Stimulated activated CD4-positive, alpha-beta T cell treated with anti-CD3 and anti-CD28 coated beads, Interleukin-4, amount 100 ng/mL, for 4 hours (primary cell): ENCODE measurements at places on chromosomes 4 and X.

- no peak for DNase-seq
Observed at GRCh38 chrX:20315140-20315539, 48.4 kb upstream of the RPS6KA3 start.

- DNase-seq: no peak
Observed at GRCh38 chr4:67198727-67199126, 346.6 kb downstream of the CENPC start.

DNA sequence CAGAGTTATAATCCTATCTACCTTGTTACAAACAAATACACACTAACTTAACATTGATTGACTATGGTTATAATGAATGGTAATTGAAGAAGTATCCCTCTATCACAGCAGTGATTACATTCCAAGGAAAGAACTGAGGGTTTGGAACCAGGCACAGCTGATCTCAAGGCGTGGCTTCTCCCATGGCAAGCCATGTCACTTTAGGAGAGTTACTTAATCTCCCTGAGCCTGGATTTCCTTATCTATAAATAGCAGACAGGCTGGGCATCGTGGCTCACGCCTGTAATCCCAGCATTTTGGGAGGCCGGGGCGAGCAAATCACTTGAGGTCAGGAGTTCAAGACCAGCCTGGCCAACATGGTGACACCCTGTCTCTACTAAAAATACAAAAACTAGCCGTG lies 25.6 kb downstream of the SORBS2 start:
- DNase-seq: no peak

DNA sequence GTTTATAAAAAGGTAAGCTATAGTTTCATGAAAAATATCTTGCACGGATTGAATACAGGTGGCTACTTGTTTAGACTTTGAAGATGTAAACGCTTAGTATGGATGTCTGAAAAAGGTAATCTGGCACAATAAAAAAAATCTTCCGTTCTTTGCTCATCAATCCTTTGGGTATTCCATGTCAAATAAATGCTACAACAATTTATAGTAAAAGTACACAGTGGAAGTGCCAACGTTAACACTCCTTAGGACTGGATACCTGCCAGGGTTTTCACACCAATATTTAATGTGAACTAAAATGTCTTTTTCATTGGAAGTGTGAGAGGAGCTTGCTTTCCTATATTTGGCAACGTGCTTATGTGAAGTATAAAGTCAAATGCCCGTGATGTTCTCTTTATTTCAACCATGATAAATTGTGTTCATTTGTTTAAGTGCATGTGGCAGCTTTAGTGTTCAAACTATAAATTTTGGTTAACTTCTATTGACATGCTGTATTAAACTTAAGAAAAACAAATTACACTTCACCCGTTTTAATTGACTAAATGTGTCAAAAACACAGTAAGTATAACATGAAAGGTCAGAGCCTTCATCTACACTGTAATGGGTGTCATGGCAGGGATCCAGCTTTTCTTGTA lies 121.7 kb upstream of the HAND2 start:
- DNase-seq: no peak

DNA sequence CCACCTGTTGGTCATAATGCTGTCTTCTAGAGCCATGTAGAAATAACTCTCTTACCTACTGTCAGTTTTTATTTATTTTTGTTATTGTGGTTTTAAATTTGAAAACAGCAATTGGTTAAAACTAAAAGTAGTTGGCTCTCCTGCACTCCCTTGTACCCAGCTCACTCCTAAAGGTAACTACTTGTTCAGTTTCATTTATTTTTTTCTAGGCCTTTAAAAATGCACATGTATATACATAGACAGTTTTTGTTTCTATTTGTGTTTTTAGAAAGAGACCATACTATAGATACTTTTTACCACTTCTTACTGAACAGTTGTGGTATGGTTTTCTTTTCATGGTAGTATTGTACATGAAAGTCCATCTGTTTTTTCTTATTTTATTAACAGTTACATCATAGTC lies 16.8 kb downstream of the SMAD1 start:
- DNase-seq: no peak

DNA sequence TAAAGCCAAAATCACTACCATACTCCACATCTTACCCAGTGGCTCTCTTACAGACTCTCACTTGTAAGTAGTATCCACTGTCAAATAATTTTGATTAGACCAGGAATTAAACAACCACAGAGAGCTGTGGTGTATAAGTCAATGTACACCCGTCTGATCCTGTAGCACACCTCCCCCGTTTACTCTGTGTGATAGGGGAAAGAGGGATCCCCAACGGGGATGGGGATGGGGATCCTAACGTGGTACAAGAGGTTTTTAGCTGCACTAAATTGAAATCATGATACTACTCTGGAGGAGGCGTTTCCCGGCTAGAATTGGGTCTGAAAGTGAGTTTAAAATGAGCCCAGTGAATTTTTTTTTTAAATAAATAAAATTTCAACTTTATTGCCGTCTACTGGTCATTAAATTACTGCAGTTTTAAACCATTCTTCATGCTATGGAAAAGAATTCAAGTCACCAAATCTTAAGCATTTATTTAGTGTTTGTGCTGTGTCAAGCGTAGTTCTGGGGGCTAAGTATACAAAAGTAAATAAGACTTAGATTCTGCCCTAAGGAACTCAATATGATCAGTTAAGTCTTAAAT lies 76.6 kb downstream of the INTS12 start:
- no peak for DNase-seq

GRCh38 chrX:134174859-134175258 lies 62.1 kb upstream of the CCDC160 start:
- DNase-seq: no peak

GRCh38 chr4:60683357-60683756 lies 516.8 kb upstream of the ADGRL3 start:
- DNase-seq: no peak

DNA sequence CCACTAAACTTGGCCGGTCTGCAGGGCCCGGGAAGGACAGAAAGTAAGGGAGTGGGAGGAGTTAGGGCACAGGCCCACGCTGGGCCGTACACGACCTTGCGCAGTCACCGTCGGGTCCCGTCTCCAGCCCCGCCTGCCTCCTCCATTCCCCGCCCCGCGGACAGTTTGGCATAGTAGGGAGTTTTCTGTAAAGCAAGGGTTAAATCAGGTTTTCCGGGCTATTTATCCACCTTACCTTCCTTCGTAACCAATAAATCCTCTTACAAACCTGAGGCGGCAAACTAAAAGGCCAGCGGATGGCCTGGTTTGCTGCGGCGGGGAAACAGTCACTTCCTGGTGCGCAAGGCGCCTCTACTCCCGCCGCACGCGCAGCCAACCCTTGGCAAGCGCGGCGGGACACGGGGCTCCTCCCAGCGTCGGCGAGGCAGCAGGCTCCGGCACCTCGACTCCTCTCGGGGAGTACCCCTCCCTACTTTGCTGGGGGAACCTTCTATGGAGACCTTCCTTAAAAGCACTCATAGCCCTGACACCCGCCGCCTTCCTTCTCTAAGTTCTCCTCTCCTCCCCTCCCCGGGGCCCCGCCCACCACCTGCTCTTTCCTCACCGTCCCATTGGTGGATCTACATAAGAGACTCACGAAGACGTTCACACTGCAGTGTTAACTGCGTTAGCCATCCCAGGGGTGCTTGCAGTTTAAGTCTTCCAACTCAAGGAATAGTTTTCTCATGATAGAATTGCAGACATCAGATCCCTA lies at the start of gene TRMT2B:
Gene TRMT2B, minus strand, starts transcription at position 563 of the 754 bp plus-strand sequence. CDS start 9,822 bp downstream, outside the sequence.
- DNase-seq: peak; percentile 79

- DNase-seq: no peak
Observed at GRCh38 chrX:18227458-18227857, 6.8 kb upstream of the BEND2 start.

DNA sequence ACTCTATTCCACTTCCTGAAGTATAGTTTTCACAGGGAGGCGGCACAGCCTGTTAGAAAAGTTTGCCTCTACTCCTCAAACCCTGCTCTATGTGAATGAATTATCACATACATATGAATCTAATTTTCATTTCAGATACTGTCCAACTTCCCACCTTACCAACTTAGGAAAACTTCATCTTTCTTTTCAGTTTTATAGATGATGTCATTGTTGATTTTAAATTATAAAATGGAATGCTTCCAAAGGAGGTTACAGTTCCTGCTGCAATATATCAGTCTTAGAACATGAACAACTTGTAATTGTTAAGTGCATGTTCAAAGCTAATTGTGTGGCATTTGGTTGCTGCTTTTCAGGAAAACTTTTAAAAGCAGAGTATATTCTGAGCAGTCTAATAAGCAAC lies 92.4 kb downstream of the NEUROG2 start:
- no peak for DNase-seq
